Stimulated activated CD8-positive, alpha-beta memory T cell treated with anti-CD3 and anti-CD28 coated beads, Interleukin-7, amount 100 ng/mL, for 1 hour (primary cell): ENCODE measurements at places on chromosomes 4 and X.

- no peak for DNase-seq
Observed at GRCh38 chrX:12961196-12961718, 13.7 kb upstream of the TMSB4X start.

- DNase-seq: no peak
Observed at GRCh38 chr4:38424151-38424871, 239.7 kb upstream of the KLF3 start.

DNA sequence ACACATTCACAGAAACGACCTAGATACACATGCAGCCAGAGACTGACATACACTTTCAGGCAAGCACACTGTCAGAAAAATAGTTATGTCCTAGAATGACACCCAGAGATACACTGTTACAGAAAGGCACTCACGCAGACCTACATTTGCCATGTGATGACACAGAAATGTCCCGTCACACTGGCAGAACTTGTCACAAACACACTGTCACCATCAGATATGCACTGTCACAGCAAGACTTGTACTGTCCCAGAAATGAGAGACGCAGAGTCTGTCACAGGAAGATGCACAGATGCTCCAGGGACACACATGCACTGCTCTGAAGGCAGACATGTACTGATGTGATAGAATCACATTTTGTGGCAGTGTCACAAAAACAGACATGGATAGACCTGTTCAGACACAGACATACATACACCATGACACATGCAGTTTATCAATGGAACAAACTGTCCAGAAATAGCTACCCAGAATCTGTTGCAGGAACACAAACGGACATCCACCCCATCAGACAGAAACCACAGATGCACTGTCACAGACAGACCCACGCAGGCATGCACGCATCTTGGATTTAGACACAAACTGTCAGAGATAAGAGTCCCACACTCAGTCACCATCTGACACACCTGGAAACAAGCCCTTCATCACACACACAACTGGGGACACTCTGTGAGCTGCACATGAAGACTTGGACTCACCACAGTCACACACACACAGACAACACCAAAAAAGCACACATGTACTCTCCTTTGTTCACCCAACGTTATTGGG, 1.3 kb upstream of the PIM2 start:
- DNase-seq: no peak

- DNase-seq: no peak
Observed at GRCh38 chr4:139847602-139848001, 182.0 kb downstream of the MGST2 start.

- DNase-seq: peak; percentile 41
Observed at GRCh38 chrX:40097504-40098263, at the start of gene BCOR. Gene BCOR (minus strand): TSS chrX:40097958. CDS start chrX:40077929, 20,029 bp downstream.

DNA sequence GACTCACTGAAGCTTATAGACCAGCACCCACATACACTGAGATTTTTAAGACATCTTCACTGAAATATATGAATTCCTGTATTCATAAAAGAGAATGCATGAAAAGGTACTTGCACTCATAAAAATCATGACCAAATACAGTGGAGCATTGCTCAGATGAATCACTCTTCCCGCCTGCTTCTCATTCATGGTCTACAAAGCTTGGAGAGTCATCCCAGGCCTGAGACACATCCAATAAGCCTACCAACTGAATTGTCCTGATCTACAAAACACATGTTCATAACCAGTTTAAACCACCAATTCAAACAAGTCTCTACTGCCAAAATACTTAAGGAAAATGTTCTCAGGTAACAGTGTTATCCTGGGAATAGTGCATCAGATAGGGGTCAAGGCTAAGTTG, 38.1 kb downstream of the PROM1 start:
- no peak for DNase-seq

DNA sequence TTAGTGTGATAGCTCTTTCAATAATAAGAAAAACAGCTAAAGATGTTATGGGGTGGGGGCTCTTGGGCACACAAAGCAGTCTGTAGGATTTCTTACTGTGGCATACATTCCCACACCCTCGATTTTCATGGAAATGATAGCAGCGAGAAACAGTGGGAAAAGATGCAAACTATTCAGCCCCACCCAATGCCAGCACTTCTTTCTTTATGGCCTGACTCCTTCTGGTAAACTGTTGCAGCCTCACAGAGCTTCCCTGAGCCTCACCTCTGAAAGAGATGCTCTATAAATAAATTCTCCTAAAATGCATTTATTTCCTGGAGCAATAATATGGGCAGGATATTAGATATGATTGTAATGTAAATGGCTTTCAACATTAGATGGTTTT, 910 bp downstream of the ANK2 start:
- no peak for DNase-seq

- DNase-seq: no peak
Observed at GRCh38 chr4:160406263-160406825, 1303.5 kb downstream of the RAPGEF2 start.

GRCh38 chrX:134537179-134537955, 77.4 kb downstream of the HPRT1 start:
- no peak for DNase-seq

GRCh38 chrX:72687396-72687795, 26.7 kb downstream of the PHKA1 start:
- no peak for DNase-seq

- no peak for DNase-seq
Observed at GRCh38 chrX:29661290-29661689, 554.1 kb upstream of the MAGEB2 start.

GRCh38 chr4:123575291-123575690, 178.7 kb downstream of the SPRY1 start:
- DNase-seq: no peak

- no peak for DNase-seq
Observed at GRCh38 chr4:11599064-11599463, 170.4 kb upstream of the HS3ST1 start.

DNA sequence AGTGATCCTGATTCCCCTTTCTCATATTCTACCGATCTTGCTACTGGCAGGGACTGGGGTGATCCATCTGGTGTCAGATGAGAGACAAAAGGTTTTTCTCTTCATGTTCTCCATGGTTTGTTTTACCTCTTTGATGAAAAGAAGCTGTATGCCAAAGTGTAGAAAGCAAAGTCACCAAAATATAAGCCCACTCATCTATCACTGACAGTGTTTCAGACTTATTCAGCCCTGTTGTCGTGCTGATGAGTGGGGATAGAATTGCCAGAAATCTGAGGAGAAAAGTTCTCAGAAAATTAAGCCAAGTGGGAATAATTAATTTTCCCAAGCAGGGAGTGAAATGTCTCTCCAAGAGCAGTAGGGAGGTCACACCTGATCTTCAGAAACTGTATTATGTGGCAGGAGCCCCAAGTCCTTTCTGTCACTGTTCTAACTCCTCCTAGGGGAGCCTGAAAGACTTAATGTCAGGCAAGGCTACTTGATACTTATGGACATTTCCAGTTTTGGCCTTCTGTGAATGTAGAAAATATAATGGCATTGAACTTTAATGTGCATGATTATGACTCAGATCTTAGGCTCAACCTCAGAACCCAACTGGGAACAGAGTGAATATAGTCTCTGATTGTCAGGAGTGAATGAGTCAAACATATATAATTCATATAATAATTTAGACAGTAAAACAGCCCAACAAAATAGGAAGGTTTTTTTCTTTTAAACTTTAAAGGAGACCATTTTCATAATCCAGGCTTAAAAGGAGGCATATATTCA, 298.1 kb downstream of the ANKRD50 start:
- DNase-seq: no peak

DNA sequence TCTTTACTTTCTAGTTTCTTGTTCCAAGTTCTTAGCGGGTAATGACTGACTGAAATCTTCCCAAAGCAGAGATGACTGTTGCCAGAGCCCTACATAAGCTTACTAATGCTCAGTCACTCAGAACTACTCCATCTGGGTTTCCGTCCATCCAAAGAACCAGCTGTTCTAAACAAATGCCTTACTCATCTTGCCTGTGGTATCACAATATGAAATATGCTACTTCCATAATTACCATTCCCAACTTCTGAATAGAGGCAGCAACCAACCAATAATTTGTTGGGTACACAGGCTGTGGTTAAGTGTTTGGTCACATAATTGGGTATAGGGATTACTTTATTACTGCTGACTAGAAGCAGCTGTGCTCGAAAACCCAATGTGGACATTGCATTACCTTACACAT, 930.2 kb upstream of the DIAPH2 start:
- no peak for DNase-seq

DNA sequence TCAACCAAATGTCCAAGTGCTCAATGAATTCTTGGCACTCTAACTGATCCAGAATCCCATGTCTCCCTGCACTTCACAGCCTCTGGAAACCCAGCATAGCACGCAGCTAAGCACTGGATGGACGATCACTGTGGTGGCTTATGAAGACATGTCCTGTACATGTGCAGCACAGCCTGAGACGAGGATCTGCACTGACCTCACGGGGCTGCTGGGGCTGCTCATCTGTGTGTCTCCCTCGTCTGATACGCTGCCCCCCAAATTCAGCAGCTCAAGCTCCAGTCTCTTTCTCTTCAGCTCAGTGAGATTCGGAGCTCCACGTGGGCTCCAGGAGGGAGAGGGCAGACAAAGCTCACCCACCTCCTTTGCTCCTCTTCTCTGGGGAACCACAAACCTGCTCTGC, 126.9 kb downstream of the CPZ start:
- no peak for DNase-seq

- no peak for DNase-seq
Observed at GRCh38 chr4:61532336-61533000, 332.3 kb downstream of the ADGRL3 start.

DNA sequence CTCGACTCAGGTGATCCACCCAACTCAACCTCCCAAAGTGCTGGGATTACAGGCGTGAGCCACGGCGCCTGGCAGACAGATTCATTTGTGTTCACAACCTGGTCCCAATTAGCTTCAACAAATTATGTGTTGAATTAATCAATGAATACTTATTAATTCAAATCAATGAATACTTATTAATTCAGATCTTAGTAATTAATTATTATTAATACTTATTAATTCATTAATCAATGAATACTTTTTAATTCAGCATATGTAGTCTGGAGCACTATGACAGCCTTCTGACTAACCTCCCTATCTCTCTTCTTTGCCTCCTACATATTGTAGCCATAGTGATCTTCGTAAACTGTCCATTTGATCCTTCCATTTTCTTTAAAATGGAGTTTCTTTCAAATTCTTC, 56.7 kb upstream of the RBPJ start:
- DNase-seq: no peak

GRCh38 chrX:133609166-133609565, 193.9 kb upstream of the GPC4 start:
- no peak for DNase-seq

- DNase-seq: no peak
Observed at GRCh38 chr4:56649445-56650261, 31.4 kb downstream of the HOPX start.

GRCh38 chr4:178081176-178081575, 638.9 kb upstream of the AGA start:
- no peak for DNase-seq

DNA sequence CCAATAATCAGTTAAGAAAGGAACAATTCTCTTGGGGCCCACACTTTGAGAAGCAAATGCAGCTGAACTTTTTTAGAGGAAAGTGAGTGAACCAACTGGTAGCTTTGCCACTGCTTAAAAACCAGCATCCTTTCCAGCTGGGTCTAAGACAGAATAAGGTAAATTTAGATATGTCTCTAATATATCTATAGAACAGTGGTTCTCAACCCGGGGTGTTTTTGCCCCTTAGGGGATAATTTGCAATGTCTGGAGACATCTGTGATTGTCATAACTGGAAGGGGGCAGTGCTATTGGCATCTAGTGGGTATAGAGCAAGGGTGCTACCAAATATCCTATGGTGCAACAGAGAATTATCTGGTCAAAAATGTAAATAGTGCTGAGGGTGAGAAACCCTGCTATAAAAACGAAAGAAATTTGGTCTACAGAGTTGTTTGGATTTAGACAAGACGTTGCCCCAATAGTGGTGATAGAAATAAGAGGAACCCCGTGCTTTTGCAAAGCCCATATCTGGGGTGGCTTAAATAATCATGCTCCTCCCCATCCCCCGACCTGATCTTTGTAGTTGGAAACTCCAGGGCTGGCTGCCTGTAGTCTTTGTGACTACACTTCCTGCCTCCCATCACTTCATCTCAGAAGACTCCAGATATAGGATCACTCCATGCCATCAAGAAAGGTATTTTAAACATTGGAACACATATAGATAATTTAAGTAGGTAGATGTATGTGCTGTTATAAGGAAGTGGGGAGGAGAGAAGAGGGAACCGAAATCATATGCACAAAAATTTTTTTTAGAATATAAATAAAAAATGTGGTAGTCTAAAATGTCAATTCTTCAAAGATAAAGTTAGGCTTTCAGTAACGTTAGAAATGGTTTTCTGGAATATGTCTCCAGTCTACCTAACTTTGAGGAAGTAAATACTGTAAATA, at the start of gene TLR7:
TLR7 (plus strand) TSS at position 622 of the 927 bp plus-strand sequence. CDS start 507 bp downstream, outside the sequence.
- no peak for DNase-seq

DNA sequence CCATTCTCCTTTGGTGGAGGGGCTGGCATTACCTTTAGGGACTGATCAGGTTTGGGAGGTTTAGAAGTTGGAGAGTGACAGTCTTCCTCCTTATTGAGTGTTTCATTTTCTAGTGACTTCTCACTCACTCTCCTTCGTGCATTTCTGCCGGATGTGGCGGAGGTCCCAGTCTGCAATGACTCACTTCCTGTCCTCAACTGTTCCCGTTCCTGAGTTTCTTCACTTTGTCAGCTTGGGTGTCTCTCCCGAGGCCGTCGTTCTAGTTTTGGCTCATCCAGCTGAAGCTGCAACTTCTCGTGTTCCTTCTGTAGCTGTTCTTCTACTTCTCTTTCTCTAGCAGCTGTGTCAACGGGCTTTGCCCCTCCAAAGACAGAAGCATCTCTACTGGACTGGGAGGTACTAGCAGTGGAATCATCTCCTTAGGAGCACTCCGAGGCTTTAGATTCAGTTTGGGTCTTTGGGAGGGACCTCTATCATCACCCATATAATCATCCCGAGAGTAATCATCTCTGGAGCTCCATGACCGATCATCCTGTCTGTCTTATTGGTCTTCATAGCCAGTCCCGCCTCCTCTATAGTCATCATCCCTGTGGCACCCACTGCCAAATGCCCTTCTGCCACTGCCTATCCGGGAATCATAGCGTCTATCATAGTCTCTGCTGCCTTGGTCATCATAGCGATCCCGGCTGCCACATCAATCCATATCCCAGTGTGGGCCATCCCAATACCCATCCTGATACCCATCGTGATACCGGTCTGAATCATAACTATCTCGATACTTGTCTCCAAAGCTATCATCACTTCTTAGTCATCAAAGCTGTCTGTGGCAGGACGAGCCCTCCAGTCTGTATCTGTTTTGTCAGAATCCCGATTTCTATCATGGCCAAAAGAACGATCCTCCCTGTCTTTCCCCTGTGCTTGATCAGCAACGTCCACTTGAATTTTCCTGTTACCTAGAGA, 35.3 kb upstream of the VSIG4 start:
- DNase-seq: no peak

GRCh38 chr4:55343887-55344286, 2.2 kb upstream of the SRD5A3 start:
- no peak for DNase-seq

GRCh38 chr4:79295086-79295485, 30.8 kb downstream of the NAA11 start:
- no peak for DNase-seq
